ENCODE measurements at places on chromosomes 3 and 15.

DNA sequence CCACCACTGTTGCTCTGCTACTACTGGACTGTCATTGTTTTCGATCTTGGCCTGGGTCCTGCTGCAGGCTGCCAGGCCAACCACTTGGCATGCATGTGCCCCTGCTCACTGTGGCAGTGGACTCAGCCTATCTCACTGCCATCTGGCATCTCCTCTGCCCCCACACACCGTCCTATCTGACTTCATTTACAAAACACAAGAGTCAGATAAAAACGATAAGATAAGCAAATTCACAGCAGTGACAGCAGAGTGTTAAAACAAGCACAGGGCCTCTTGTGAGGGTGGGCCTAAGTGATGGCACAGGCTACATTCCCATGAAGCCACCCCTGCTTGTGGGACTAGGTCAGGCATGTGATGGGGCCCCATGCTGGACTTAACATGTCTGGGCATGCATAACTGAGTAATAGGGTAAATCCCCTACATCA, 68.1 kb downstream of the CRYGS start:
- no peak for DNase-seq

- peak; percentile 31 for DNase-seq
These were observed at the start of gene RTP1 for GRCh38 chr3:187197335-187197649. TSS of gene RTP1 (plus strand) at chr3:187197486. CDS start at chr3:187197516, 30 bp downstream.

DNA sequence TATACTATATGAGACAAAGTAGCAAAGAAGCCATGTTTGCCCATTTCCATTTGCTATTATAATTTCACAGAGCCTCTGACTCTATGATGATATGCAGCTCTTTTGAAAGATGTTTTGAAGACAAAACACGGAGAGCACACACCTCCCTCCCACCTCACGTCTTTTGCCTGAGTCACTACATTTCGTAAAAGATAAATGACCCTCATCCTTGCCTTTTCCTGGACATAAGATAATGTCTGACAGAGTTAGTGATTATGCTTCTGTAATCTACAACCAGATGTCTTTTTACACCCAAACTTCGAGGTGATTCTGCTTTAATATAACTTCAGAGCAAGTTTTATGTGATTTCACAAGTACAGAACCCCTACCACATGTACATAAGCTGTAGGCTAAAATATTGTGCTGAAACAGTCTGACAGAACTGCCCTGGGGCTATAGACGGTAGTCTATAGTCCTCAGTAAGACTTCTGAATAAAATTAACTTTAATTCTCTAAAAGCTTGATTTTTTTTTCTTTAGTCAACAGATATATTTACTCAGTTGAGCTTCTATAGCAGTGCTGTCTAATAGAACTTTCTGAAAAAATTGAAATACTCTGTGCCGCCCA, 99.9 kb downstream of the CD200R1L start:
- DNase-seq: no peak

DNA sequence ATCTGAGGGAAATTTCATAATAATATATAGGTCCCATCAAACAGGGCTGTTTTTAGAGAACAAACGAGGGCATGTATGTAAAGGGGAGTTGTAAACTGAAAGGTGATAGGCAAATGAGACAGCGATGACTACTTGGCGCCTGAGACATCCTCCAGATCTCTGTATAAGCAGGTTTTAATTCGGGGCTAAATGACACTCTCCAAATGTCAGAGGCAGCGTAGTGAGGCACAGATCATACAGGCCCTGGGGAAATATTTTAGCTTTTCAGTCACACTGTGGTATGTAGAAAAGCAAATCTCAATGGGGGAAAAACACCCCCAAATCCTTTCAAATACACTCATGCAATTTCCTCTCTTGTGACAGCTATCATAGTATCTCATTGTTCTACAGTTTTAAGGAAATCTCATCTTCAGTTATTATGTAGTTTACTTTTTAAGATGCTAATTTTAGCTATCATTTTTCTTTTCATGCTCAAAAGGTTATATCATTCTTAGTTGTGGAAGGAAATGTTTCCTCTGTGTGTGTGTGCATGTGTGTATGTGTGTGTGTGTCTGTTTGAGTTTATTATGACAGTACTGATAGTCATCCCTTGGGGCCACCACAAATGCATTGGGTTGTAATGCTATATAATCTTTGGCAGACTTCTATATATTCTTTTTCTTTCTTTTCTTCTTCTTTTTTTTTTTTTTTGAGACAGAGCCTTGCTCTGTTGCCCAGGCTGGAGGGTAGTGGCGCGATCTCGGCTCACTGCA, 1.1 kb downstream of the TPRG1 start:
- no peak for DNase-seq

- no peak for DNase-seq
These were observed 27.9 kb downstream of the MINDY4B start for GRCh38 chr3:150877303-150877702.

DNA sequence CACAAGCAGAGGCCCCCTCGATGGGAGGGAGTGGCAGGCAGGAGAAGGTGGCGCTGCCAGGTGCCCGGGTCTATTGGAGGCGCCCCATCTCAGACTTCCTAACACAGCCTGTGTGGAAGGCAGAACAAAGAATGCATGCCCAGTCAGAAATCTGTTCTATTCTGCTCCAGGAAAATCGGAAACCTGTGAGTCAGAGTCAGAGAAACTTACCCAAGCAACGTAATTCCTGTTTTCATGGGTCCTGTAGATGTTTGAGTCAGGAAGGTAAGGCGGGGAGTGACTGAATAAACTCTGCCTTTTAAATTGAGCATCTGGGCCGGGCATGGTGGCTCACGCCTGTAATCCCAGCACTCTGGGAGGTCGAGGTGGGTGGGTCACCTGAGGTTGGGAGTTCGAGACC, 13.7 kb downstream of the MAP6D1 start:
- no peak for DNase-seq

Data from SK-N-DZ (cell line).